ENCODE measurements at places on chromosomes 16 and 17.

DNA sequence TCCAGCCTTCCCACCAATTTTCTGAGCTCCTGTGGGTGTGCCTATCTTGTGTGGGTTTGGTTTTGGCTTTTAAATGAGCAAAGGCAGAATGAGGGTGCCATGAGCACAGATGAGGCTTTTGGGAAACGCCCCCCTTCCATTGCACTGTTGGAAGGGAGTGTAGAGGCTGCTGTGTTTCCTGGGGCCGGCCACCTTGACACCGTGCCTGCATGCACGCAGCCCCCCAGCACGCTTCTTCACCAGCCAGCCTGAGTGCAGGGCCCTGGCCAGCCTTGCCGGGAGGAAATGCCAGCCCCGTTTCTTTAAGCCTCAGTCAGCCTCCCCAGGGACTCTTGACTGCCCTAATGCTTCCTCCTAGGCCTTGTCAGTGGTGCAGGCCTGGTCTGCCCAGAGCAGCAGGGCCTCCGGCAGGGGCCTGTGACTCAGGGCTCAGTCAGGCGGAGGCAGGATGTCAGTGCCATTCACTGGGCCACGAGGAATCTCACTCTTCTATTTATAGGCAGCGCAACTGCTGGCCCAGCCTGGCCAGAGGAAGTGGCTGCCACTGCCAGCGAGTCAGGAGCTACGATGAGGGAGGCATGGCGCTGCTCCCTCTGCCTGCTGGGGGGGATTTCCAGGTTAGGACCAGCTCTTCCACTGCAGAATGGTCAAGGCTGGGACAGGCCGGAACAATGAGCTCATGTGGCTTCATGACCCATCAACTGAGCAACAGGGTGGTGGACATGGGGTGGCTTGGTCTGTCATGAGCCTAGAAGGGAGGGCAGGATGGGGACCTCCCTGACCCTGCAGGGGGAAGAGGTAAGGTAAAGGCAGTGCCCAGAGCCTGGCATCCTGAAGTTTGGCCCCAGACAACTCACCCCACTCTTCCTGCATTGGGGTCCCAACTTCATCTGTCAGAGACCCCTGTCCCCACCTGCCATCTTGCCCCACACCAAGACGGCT, 205.2 kb downstream of the RAB11FIP4 start:
- DNase-seq = no peak

- no peak for DNase-seq
Observed at GRCh38 chr17:66459811-66460270, 157.4 kb downstream of the PRKCA start.

GRCh38 chr17:19333132-19333440, 29.4 kb downstream of the B9D1 start:
- no peak for DNase-seq

DNA sequence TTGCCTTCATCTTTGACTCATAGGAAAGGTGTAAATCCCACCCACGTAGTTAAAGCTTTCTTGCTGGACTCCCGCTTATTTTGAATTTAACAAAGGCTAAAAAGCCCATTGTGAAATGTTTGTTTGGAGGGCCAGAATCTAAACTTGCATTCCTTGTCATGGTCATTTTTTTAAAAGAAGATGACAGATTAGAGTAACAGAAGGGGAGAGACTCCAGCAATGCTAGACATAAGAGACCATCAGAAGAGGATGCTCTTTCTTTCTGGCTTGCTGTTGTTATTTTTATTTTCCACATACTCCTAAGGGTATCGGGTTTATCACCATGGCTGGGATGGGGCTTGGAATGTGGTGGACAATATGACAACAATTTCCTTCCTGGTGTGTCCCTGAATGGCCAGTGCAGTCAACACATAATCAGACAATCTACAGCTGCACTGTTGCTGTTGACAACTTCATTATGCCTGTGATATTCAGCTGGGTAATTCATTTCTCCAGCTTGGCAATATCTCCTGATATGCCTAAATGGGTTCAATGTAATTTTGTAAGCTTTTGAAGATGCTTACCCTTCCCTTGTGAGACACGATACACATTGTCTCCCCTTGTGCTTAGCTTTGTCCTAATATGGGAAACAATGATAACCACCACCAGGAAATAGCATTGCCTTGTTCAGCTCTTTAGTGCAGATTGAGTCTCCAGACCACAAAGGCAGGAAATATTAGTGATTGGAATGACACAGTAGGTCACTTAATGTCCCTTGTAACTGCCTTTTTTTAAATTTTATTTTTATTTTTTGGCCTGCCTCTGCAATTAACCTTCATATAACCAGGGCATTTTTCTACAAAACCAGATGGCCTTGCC, 164.3 kb downstream of the ANKFN1 start:
- no peak for DNase-seq

GRCh38 chr16:81657781-81658180, 121.3 kb upstream of the PLCG2 start:
- DNase-seq = no peak

DNA sequence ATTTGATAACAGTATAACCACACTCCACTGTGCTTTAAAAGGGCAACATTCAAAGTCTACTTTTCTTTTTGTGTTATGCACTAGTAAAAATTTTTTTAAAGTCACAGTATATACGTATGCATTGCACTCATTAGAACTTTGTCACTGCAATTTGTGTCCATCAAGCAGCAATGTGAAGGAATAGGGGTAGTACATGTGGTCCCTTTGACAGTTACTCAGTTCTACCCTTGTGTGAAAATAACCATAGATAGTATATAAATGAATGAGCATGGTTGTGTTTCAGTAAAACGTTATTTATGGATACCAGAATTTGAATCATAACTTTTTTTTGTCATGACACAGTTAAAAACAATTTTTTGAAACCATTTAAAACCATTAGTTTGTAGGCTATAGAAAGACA, 30.7 kb downstream of the NFATC3 start:
- no peak for DNase-seq

GRCh38 chr17:67328026-67328425, 38.4 kb downstream of the PSMD12 start:
- DNase-seq = no peak

- no peak for DNase-seq
Observed at GRCh38 chr17:57242148-57242547, 14.2 kb upstream of the MSI2 start.

DNA sequence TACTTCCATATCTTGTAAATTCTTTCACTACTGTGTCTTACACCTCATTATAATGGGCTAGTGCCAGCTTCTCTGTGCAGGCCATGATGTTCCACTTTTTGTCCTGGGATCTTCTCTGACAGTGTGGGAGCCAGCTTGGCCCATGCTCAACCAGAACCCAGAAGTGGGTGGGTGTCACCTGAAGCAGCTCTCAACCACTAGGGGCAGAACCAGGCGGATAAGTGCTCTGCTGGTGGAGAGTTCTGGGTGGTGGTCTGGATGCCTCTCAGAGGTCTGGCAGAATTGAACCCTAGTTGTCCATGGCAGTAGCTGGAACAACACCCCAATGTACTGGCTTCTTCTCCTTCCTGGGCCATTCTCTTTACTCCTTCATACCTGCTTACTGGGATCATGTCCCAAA, 254.1 kb upstream of the N4BP1 start:
- DNase-seq = no peak

DNA sequence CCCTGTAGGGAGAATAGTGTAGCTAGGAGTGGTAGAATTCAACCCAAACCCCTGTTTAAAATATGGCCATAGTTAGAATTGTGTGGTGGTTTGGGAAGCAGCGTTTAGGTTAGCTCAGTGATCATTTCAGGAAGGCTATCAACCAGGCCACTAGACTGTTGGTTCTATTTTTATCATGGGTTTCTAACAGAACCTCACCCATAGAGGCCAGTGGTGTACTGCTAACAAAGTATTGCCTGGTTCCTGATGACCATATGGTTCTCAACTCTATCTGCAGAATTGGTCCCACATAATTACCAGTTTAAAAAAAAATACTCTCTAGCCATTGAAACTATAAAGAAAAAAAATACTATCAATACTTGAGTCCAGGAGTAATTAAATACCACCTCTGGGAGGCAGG, 70.5 kb upstream of the RASL10B start:
- no peak for DNase-seq

GRCh38 chr17:14214271-14214670, 22.4 kb downstream of the CDRT15 start:
- no peak for DNase-seq

- DNase-seq = no peak
Observed at GRCh38 chr17:34916120-34916519, 45.1 kb downstream of the CCT6B start.

DNA sequence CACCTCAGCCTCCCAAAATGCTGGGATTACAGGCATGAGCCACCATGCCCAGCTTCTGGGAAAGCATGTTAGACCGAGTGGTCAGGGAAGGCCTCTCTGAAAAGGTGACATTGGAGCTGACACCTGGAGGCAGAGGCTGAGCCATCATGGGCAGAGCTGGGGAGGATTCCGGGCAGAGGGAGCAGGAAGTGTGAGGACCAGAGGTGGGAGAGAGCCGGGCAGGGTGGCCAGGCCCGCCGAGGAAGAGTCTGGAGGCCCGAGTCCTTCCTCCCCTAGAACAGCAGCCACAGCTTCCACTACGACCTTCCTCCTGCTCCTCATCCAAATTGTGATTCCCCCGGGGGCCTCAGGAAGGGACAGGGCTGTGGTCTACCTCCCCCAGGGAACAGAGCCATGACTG, 74.7 kb downstream of the COG7 start:
- no peak for DNase-seq

DNA sequence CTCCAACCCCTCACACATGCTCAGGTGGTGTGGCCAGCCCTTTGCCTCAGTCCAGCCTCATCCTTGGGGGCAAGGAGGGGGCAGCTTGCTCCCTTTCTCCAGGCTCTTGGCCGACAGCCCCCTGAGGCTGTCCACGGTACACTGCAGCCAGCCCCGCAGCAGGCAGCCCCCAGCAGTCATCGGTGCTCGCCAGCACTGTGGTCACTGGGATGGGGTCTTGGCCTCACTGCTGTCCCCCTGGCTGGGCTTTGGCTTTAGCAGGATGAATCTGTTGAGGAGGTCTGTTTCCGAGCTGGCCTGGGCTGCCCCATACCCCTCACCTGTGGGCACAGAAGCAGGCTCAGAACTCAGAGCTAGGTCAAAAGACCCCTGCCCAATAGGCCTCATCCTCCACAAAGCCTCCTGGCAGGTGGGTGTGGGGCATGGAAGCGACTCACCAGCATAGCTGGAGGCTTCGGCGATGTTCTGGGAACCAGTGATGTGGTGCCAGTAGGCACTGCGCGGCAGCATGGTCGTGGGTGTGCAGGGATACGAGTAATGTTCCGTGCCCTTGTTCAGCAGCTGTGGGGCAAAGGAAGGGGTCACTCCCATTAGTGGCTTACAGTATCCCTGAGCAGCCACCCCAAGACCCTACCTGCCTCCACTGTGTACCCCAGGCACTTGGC, 10.8 kb downstream of the POLR2C start:
- DNase-seq = no peak

DNA sequence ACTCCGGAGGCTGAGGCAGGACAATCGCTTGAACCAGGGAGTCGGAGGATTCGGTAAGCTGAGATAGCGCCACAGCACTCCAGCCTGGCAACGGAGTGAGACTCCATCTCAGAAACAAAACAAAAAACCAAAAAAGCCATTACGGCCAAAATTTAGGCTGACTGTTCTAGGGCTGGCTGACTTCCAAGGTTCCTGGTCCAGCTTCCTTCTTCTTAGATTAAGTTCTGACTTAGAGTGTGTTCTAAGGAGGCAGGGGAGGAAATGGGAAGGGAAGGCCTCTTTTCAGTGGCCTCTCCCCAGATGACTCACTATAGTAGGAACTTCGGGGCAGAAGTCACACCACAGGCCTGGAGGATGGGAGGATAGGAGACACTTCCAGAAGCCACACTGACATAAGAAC, 27.7 kb upstream of the CLEC18B start:
- DNase-seq = no peak
